ENCODE measurements at places on chromosomes 3 and 15.

DNA sequence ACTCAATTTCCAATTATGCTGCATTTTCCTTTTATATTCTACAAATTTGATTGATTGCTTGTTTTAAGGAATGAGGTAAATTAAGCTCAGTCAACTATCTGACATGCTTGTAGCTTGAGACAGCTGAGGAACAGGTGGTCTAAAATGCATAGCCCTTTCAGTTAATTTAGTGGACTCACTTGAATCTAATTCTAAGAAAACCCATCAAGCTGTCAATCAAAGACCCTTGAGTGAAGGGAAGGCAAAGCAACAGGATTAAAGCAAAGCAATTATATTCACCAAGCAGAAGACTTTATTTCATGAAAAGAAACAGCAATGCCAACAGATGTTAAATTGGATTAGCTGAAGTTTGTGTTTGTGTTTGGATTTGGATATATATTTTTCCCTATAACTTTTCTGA lies 228.5 kb downstream of the ARPP21 start:
- no peak for DNase-seq

DNA sequence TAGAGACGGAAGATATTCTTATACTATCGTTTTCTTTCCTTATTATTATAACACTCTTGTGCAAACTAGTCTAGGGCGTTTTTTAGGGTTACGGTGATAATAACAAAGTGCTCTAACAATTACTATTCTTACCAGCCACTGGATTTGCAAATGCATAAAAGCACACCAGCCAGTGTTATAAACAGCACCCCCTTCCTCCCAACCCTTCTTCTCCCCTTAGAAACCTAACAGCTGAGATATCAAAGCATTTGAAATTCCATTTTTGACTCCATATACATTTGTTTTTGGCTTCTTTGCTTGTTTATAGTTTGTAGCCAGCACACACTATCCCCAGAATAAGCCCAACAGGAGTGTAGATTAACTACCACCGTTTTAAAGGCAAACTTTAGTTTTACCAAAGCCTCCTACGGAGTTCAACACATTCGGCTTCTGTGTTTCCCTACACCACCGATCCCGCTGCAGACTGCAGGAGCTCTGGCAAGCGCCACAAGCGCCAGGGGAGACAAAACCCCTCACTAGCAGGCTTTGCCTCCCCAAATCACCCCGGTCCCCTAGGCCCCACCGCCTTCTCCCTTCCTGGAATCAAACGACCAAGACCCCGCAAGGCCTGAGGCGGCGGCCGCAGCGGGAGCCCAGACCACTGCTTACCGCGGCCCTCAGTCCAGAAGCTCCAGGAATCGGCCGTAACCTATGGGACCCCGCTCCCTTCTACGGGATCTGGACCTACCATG lies 461 bp downstream of the COPB2 start:
- DNase-seq, result no peak

GRCh38 chr3:109072194-109072593 lies 45.7 kb downstream of the MORC1 start:
- no peak for DNase-seq

DNA sequence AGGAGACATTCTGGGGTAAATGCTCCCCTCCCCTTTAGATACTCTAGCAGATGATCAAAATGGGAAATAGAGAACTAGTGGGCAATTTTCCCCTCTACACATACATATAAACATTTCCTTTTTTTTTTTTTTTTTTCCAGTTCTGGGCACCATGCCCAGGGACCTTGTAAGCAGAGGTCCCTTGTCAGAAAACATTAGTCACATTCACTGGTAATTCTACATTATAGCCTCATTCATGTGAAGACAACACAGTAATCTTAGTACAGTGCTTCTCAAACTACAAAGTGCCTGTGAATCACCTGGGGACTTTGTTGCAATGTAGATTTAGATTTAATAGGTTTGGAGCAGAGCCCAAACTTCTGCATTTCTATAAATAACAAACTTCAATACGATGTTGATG lies 60.1 kb upstream of the ACTC1 start:
- no peak for DNase-seq

DNA sequence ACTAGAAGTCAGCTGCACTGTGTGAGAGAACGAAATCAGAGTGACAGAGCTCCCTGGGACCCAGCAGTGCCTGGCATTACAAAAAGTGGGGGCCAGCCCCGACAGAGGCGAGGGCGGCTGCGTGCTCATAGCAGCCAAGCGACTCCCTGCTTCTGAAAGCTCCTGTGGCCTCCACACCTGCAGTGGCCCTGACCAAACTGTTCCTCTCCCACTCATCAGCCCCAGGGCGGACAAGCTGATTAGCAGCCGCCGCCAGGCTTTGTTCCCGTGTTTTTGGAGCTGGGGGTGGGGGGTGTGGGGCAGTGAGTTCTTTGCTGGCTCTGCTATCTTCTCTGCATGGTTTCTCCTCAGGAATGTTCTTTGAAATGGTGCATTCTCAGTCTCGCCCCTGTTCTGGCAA lies 58.1 kb downstream of the DGKG start:
- no peak for DNase-seq

DNA sequence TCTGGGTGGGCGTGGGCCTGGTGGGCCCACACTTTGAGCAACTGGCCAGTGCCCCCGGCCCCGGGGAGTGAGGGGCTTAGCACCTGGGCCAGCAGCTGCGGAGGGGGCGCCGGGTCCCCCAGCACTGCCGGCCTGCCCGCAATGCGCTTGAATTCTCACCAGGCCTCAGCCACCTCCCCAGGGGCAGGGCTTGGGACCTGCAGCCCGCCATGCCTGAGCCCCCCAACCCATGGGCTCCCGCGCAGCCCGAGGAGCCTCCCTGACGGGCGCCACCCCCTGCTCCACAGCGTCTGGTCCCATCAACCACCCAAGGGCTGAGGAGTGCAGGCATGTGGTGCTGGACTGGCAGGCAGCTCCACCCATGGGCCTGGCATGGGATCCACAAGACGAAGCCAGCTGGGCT lies 484.3 kb downstream of the UNC13C start:
- no peak for DNase-seq

DNA sequence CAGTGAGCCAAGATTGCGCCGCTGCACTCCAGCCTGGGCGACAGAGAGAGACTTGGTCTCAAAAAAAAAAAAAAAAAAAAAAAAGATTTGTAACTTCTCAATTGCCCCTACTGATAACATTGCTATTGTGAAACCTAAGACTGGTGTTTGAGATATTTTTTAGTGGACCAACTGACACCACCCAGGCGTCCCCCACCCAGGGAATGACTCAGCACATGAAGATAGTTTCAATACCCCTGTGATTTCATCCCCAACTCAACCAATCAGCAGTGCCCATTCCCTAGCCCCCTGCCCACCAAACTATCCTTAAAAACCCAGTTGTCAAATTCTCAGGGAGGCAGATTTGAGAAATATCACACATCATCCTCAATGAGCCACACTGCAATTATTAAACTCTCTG lies 76.9 kb downstream of the TTBK2 start:
- no peak for DNase-seq

GRCh38 chr3:46881596-46882376 lies 4.3 kb downstream of the PTH1R start:
- DNase-seq, result no peak

DNA sequence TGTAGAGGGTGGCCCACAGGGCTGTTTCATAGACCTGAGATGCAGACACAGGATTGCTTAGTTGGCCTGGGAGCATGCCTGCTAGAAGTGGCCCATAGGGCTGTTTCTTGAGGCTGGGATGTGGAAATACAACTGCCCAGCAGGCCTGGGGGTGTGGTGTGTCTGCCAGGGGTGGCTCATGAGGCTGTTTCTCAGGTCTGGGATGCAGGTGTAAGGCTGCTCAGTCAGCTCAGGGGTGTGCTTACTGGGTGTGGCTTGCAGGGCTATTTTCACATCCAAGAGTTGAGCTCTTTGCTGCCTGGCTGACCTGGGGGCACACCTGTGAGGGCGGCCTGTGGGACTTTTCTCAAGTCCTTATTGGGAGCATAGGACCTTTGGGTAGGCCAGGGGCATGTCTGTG lies 131.3 kb downstream of the DOCK3 start:
- no peak for DNase-seq

DNA sequence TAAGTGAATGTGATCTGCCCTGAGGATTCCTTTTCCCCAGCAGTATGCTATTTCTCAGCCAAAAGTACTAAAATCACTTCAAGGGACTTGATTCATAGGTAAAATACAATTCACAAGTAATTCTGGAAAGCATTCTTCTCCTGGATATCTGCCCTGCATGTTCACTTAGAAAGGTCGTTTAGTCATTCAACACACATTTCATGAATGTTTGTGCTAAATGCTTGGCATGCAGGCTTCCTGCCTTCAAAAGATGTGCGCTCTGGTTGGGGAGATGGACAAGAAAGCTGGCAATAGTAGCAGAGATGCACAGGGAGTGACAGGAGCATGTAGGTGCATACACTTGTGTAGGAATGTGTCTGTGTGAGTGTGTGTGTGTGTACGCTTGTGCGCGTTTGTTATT lies 360.7 kb downstream of the PTPRG start:
- DNase-seq, result no peak

GRCh38 chr3:193660698-193661411 lies 67.8 kb downstream of the OPA1 start:
- DNase-seq, result no peak

GRCh38 chr3:44883999-44884431 lies 9.6 kb downstream of the TGM4 start:
- DNase-seq, result no peak

DNA sequence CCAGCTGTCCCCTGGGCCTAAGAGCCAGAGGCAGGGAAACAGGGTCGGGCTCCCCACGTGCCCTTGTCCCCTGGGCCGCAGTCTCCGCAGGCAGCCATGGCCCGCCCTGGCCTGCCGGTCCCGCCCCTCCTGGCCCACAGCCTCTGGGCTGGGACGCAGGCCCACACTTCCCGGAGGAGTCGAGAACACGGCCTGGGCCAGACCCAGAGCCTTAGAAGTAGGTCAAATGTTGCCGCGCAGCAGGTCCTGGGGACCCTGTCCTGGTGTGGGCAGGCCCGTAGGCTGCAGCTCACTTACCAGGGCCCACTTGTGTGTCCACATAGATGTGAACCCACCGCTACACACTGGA lies 4.3 kb upstream of the MYL3 start:
- no peak for DNase-seq

GRCh38 chr15:29139072-29139471 lies 130.6 kb downstream of the NSMCE3 start:
- DNase-seq, result no peak

DNA sequence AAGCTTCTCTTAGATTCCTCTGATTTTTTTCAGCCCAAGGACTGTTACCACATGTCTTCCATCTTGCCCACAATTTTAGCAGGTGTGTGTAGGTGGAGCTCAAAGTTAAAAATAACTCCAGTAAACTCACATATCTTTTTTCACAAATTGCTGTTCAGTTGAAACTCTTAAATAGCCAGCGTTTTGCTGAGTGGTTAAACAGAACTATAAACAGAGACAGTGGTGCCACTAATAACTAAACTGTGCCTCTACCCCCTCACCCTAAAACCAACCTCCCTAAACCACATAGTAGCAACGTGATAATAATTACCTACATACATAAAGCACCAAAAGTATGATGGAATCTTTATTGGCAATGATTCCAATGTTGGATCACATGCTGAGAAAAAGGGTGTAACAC lies 525.1 kb downstream of the PDCD6IP start:
- no peak for DNase-seq

- DNase-seq, result no peak
These were observed 141.6 kb upstream of the KBTBD8 start for GRCh38 chr3:66856533-66856932.

- peak; percentile 92 for DNase-seq
These were observed at the start of the genes KIF9 and KLHL18 for GRCh38 chr3:47282424-47283192. KIF9 (minus strand) TSS chr3:47282799; CDS start chr3:47277374, 5,425 bp downstream. KLHL18 (plus strand) TSS chr3:47282944; CDS start chr3:47282966, 22 bp downstream.

GRCh38 chr15:70535071-70535954 lies 228.0 kb downstream of the UACA start:
- peak; percentile 41 for DNase-seq

DNA sequence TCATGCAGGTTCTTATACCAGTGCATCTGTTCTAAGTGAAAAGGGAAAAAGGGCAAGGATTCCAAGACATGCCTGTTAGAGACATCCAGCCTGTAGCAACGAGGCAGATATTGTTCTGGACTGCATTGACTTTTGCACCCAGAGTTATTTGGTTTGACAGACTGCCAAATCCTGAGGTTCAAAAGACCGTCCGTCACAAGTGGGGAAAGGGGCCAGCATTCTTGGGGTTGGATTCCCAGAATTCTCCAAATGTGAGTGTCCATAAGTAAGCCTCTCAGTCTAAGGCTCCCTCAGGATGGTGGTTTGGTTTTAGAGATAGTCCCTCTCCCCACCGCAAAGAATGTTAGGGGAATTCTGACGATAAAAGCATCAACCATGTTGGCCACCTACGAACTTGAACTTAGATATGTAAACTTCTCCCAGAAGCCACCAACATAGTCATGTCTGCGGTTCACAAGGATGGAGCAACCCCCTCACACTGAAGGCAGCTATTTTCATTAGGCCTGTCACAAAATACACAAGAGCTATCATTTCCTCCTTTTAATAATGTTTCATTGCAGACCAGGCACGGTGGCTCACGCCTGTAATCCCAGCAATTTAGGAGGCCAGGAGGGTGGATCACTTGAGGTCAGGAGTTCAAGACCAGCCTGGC lies 13.6 kb upstream of the LACTB start:
- DNase-seq, result no peak

DNA sequence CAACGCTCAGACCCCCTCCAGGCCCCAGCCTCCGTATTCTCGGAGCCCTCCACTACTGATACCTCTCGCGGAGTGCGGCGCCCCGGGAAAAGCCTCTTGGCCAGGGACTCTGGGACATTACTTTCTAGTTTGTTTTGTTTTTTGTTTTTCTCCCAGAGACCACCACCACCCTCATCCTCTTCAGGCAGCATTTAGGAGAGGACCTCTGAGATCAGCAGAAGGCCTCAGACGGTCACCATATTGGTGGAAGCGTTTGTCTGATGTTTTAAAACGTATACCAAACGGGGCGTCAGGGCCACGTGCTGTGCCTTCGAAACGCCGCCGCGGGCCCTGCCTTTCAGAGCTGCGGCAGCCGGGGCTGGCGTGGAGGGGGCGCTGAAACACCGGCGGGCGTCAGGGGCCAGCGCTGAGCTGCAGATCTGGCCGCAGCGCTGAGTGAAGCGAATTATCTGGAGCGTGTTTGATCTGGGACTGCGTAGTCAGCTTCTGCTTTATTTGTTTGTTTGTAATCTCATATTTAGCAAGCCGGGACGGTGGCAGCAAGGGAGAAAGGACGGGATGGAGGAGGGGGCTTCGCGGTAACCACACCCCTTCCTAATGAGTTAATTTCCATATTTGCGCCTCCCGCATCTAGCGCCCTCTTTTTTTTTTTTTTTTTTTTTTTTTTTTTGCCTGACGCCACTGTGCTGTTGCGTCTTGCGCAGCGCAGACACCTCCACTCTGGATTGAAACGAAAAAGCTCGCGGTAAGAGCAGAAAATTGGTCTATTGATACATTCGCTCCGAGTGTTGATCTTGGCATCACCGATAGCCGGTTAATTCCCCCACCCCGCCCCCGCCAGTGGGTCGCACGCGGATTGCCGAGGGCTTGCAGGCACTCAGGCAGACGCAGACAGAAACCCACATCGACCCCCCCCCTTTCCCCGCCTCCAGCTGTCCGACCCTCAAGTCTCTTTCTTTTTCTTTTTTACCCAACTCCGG lies 14.9 kb downstream of the SOX2 start:
- no peak for DNase-seq

- no peak for DNase-seq
These were observed 34.0 kb upstream of the RPP14 start for GRCh38 chr3:58271901-58272501.

GRCh38 chr15:74868059-74868458 lies 5.1 kb downstream of the SCAMP2 start:
- no peak for DNase-seq

Measured in stimulated activated CD4-positive, alpha-beta T cell treated with anti-CD3 and anti-CD28 coated beads, Interleukin-12 subunit alpha, Interleukin-12 subunit beta, amount 100 ng/mL, for 48 hours (primary cell).